Inflammatory macrophage treated with lipopolysaccharide for 4 hours (primary cell): ENCODE measurements at places on chromosomes 2 and 18.

GRCh38 chr2:73984203-73984921, at the start of gene TET3:
TSS of gene TET3 (plus strand) at chr2:73984910. CDS start at chr2:73986404, 1,494 bp downstream.
- peak; percentile 55 for DNase-seq

- peak; percentile 90 for DNase-seq
Measured at GRCh38 chr2:7878786-7879482, 802.9 kb upstream of the ID2 start.

- DNase-seq = no peak
Measured at GRCh38 chr18:59620381-59620780, 76.8 kb downstream of the CCBE1 start.

GRCh38 chr2:71789556-71790204, 336.3 kb downstream of the DYSF start:
- no peak for DNase-seq

GRCh38 chr2:9574331-9574730, 18.7 kb upstream of the ADAM17 start:
- DNase-seq = no peak
